ENCODE measurements at places on chromosomes 16 and 17.

- no peak for DNase-seq
These were observed 7.5 kb upstream of the EDC4 start for GRCh38 chr16:67865318-67865717.

- DNase-seq = no peak
These were observed 23.7 kb downstream of the ZCCHC14 start for GRCh38 chr16:87469169-87469568.

DNA sequence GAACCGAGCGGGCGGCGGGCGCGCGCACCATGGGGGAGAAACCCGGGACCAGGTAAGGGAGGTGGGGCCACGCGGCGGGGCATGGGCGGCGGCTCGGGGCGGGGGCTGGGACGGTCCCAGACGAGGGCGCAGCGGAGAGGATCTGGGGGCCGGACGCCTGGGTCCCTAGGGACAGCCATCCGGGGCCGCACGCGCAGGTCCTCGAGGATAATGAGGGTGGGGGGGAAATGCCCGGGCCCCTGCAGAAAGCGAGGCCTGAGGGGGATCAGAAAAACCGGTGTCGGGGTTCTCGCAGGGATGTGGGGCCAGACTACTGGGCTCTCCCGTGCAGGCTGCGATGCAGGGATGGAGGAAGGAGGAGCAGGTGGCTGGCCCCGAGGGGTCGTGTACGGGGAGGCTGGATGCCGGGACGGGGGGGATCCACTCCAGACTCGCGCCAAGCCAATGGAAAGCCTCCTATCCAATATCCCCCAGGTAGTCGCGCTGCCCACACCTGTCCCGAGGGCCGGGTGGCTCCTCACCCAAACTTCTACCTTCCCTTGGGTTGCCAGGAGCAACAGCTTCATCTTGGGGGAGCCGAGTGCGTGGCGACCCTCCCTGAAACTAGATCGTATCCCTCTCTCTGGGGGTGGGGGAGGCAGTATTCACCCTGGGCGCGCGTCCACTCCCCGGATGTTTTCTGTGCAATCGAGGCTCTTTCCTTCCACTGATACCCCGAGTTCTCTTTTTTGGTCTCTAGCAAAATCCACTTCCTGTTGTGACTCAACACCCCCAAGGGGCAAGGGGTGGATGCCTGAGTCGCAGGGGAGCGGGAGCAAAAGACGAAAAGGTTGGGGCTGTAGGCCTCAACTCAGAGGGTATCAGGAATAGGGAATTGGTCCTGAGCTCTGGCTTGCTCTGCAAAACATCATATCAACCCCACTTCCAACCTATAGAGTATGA, 532 bp downstream of the ARRB2 start:
- DNase-seq = peak; percentile 10

DNA sequence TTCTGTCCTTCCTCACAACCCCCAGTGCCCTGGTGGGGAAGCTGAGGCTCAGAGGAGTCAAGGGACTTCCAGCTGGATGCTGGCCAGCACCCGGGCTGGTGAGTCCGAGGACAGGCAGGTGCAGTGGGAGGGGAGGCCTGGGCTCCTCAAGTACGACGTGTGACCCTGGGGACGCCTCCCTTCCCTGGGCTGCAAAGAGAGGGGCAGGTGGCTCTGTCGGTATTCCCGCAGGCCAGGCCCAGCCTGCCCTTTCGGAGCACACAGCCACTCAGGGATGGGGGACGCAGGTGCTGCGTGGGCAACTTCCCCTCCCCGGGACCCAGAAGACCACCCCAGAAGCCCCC, 33.1 kb upstream of the PVALEF start:
- no peak for DNase-seq

DNA sequence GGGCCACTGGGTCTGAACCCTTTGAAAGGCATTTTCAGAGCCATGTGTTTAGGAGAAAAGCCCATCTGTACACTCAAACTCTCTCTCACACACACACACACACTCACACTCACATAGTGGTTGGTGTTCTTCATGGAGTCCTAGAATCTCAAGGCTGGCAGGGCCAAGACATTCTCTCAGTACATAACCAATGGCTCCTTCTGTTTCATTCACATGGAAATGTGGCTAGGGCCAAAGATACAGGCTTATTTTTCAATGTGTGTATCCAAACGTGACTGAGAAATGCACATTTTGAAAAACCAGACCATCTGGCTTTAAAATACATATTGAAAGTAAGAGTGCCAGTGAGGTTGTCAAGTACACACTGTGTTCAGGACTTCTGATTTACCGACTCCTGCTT, 59.0 kb upstream of the SALL1 start:
- no peak for DNase-seq

GRCh38 chr17:82864713-82865248, 25.0 kb upstream of the ZNF750 start:
- DNase-seq = no peak

DNA sequence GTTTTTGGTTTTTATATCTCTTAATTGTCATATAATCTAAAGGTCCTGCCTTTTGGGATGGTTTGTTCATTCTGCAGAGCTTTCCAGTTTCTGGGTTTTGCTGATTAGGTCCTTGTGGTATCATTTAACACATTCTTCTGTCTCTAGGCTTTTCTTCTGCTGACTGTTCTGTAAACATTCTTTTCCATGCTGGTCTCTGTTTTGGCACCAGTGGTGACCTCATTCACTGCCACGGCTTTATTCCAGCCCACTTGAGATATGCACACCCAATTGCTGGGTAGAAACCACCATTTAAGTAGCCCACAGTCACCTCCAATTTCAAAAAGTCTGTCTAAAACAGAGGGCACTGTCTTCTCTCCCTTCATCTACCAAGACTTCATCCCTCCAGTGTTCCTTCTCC, 31.1 kb upstream of the COX10 start:
- DNase-seq = no peak

- no peak for DNase-seq
These were observed 304.3 kb downstream of the HS3ST4 start for GRCh38 chr16:25996052-25996451.

GRCh38 chr16:83351846-83352245, 455.9 kb upstream of the HSBP1 start:
- DNase-seq = no peak

All from activated CD4-positive, CD25-positive, alpha-beta regulatory T cell treated with anti-CD3 and anti-CD28 coated beads, Interleukin-2, amount 50 U/mL, for 16 hours (primary cell).